ENCODE measurements at places on chromosomes 6 and 20. TPM values are rescaled to one million over a fixed set of nuclear protein-coding genes. Genes with fewer than 3 reads are reported as not detected.

- no peak for DNase-seq
- no peaks in the 10 kb centered on the region for H3K27me3 ChIP-seq
- no peaks in the 10 kb centered on the region for H3K4me1 ChIP-seq
- no peak overlapping the region for H3K27ac ChIP-seq
Measured at GRCh38 chr20:34915749-34916455, 39.5 kb downstream of the ACSS2 start.

The MYMX gene
- not detected for total RNA-seq

- DNase-seq = no peak
- H3K4me1 ChIP-seq = peaks cover 42% of the 10 kb centered on the region
- peaks cover 34% of the 10 kb centered on the region for H3K36me3 ChIP-seq
- H3K27ac ChIP-seq = peak overlapping the region; percentile 57
- H3K4me3 ChIP-seq = no peak overlapping the region
Measured at GRCh38 chr20:17635332-17636244, 46.5 kb downstream of the RRBP1 start.

- no peak for DNase-seq
- H3K4me3 ChIP-seq = no peak overlapping the region
- H3K27ac ChIP-seq = no peak overlapping the region
- no peaks in the 10 kb centered on the region for H3K4me1 ChIP-seq
- H3K36me3 ChIP-seq = no peaks in the 10 kb centered on the region
Measured at GRCh38 chr6:142339968-142340658, 38.3 kb downstream of the ADGRG6 start.

DNA sequence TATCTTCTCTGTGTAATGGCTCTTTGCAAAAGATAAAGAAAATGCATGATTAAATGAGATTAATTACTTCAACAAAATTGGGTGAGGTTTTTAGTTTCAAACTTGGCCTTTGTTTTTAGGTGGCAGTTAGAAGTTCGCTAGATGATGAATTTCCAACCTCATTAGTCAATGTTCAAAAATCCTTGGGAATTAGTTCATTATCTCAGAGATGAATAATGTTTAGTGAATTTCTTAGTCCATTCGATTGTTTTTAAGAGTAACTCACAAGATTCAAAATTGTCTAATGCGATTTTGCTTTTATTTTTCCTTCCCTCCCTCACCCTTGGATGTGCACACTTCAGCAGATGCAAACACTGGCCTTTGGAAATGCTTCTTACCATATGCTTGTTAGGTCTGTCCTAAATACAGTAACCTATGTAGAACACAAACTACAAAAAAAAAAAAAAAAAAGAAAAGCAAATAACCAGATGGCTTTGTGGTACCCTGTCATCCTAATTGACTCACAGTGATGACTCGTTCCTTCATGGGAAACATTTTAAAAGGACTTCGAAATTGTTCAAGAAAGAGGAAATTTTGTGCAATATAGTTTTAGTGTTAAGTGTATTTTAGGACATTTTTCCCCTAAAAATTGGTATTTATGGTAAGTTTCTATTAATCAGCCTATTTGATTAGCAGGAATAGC lies 66.7 kb downstream of the FAM229B start:
- no peaks in the 10 kb centered on the region for H3K36me3 ChIP-seq
- no peak overlapping the region for H3K4me3 ChIP-seq
- no peak overlapping the region for H3K27ac ChIP-seq
- no peaks in the 10 kb centered on the region for H3K27me3 ChIP-seq
- DNase-seq = no peak

DNA sequence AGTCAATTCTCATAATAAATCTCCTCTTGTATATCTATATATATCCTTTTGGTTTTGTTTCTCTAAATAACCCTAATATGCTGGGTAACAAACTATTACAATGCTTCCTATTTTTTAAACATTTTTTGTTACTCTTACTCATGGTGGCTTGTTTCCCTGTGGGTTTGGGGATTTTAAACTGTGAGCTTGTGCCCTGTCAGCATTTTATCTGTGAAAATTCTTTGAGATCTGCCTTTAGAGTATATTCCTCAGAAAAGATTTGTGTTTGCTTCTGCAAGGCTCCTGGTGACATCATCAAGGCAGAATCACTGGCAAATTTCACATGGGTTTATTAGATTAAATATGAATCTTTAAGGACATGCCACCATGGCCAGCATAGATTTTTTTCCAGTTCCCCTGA lies 273.6 kb downstream of the LRFN2 start:
- no peak overlapping the region for H3K4me3 ChIP-seq
- H3K27ac ChIP-seq = no peak overlapping the region
- no peaks in the 10 kb centered on the region for H3K27me3 ChIP-seq

DNA sequence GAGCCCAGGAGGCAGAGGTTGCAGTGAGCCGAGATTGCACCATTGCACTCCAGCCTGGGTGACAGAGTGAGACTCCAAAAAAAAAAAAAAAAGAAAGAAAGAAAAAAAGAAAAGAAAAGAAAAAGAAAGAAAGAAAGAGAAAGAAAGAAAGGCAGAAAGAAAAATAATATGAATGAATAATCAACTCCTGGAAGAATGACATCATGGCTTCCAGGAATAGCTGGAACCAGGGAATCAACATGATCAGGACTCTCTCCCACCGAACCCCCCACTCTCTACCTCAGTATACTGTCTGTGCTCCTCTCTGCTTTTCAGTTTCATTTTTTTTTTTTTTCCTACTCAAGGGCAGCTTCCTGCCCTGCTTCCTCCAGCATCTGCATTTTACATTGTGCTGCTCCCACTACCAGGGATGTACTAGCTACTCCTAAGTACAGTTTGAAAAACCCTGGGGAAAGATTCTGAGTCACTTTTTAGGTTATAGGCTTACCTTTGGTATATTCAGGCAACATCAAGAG lies 19.7 kb upstream of the MTCL3 start:
- H3K4me3 ChIP-seq = no peak overlapping the region
- no peak for DNase-seq
- peaks cover 3% of the 10 kb centered on the region for H3K4me1 ChIP-seq
- H3K27me3 ChIP-seq = no peaks in the 10 kb centered on the region
- no peaks in the 10 kb centered on the region for H3K36me3 ChIP-seq

DNA sequence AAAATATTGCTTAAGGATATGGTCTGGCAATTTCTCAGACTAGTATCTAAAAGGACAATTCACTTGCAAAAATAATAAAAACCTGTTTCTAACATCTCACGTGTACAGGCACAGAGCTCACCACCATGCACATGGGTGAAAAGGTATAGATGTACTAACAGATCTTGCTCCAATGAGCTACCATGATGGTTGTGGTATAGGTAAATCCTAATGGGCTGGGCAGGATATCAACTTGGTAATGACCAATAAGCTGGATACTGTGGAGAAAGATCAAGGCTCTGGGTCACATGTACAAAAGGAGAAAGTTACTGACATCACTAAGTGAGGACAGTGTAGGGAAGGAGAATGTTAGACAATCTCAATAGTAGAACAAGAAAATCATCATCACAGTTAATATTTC lies 111.0 kb upstream of the NUP153 start:
- peaks cover 12% of the 10 kb centered on the region for H3K36me3 ChIP-seq
- H3K4me1 ChIP-seq = no peaks in the 10 kb centered on the region
- H3K27ac ChIP-seq = no peak overlapping the region
- no peak overlapping the region for H3K4me3 ChIP-seq

DNA sequence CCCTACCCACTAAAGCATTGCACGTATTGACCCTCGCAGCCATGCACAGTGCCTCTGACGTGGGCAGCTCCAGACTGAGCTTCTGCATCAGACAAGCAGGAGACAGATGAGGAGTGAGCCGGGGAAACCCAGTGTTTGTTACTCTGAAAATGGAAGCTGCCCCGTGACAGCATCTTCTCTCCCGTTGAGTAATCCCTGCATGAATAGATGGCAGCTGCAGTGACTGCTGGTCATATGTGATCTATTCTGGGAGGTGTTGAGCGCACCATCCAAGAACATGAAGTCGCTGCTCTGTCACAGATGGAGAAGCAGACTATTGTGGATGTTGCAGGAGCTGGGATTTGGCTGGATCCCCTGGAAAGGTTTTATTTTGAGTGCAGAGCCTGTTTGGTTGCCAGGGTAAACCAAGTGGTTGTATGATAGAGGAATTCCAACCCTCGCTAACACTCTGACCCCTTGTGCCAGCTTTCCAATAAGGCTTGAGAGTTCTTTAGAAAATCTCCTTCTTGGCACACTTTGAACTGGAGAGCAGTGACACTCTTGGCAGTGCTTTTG lies 242.2 kb downstream of the NRN1 start:
- peak; percentile 38 for DNase-seq
- H3K4me1 ChIP-seq = peaks cover 32% of the 10 kb centered on the region
- H3K36me3 ChIP-seq = no peaks in the 10 kb centered on the region

DNA sequence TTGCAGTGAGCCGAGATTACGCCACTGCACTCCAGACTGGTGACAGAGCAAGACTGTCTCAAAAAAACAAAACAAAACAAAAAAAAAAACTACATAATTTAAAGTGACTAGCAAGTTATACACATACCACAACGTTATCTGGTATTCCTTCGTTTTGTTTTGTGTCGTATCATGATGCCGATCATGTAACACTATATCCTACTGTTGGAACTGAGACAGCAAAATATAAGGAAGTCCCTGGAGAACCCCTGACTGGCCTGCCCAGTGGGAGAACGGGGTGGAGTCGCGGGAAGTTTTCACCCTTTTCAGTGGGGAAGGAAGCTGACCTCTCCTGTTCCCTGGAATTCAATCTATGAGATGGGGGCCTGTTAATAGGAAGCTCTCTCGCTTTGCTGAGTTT lies 15.1 kb downstream of the SOX4 start:
- DNase-seq = no peak
- no peaks in the 10 kb centered on the region for H3K27me3 ChIP-seq
- no peak overlapping the region for H3K4me3 ChIP-seq

The HDGFL1 gene
- total RNA-seq = not detected

GRCh38 chr6:163095401-163095800 lies 319.1 kb upstream of the QKI start:
- no peaks in the 10 kb centered on the region for H3K27me3 ChIP-seq
- no peaks in the 10 kb centered on the region for H3K4me1 ChIP-seq
- no peak overlapping the region for H3K4me3 ChIP-seq
- no peak overlapping the region for H3K27ac ChIP-seq

The GSTA3 gene
- total RNA-seq = not detected

GRCh38 chr6:92888316-92888715 lies 531.0 kb downstream of the EPHA7 start:
- H3K4me1 ChIP-seq = no peaks in the 10 kb centered on the region
- no peak overlapping the region for H3K27ac ChIP-seq
- no peak for DNase-seq
- H3K36me3 ChIP-seq = no peaks in the 10 kb centered on the region
- no peak overlapping the region for H3K4me3 ChIP-seq

DNA sequence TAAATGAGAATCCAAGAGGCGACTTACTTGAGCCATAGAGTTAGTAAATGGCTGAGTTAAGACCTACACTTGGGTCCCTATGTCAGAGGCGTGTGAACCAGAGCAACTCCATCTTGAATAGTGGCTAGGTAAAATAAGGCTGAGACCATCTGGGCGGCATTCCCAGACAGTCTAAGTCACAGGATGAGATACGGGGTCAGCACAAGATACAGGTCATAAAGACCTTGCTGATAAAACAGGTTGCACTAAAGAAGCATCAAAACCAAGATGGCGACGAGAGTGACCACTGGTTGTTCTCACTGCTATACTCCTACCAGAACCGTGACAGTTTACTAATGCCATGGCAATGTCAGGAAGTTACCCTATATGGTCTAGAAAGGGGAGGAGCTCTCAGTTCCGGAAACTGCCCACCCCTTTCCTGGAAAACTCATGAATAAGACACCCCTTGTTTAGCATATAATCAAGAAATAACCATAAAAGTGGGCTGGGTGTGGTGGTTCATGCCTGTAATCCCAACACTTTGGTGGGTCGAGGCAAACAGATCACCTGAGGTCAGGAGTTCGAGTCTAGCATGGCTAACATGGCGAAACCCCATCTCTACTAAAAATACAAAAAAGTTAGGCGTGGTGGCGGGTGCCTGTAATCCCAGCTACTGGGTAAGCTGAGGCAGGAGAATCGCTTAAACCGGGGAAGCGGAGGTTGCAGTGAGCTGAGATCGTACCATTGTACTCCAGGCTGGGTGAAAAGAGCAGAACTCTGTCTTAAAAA lies 43.9 kb upstream of the EEF1A1 start:
- H3K4me1 ChIP-seq = peaks cover 3% of the 10 kb centered on the region
- H3K4me3 ChIP-seq = no peak overlapping the region
- no peak for DNase-seq
- H3K27ac ChIP-seq = no peak overlapping the region
- H3K27me3 ChIP-seq = no peaks in the 10 kb centered on the region
- no peaks in the 10 kb centered on the region for H3K36me3 ChIP-seq

- no peaks in the 10 kb centered on the region for H3K27me3 ChIP-seq
- no peak overlapping the region for H3K4me3 ChIP-seq
- H3K27ac ChIP-seq = no peak overlapping the region
Measured at GRCh38 chr6:119334535-119335264, 14.9 kb downstream of the MAN1A1 start.

DNA sequence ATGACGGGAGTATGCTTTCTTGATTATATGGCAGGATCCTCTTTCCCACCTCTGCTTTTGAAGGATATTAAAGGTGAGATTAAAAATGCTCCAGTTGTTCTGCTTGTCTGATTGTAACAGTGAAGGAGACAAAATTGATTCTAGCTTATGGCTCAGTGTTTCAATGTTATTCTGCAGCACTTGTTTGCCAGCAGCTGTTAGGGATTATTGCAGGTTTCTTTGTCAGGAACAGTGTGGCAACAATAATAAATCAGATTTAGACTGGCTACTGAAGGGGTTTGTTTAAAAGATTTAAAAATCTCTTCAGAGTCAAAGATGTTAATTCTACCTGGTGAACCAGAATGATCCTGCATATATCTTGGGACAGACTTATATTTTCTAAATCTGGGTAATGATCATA lies 126.9 kb downstream of the LAMA2 start:
- DNase-seq = no peak
- H3K4me1 ChIP-seq = no peaks in the 10 kb centered on the region
- H3K27ac ChIP-seq = no peak overlapping the region

DNA sequence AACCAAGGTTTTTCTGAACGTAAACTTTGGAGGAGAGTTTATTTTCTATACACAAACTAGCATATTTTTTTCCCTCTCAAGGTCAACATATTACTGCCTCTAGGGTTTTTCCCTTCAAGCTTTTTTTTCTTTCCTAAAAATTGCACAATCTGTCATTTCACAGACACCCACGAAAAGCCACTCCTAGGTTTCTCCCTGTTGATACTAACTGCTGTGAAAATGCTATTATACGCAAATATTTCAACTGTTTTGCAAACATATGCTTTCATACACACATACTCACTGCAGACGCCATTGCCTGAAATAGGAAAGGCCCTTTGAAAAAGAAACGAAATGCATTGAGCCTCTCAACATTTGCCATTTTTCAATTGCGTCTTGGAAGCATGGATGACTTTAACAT lies 333.0 kb downstream of the CD83 start:
- H3K4me1 ChIP-seq = peaks cover 15% of the 10 kb centered on the region
- no peak for DNase-seq
- no peak overlapping the region for H3K4me3 ChIP-seq
- no peak overlapping the region for H3K27ac ChIP-seq

DNA sequence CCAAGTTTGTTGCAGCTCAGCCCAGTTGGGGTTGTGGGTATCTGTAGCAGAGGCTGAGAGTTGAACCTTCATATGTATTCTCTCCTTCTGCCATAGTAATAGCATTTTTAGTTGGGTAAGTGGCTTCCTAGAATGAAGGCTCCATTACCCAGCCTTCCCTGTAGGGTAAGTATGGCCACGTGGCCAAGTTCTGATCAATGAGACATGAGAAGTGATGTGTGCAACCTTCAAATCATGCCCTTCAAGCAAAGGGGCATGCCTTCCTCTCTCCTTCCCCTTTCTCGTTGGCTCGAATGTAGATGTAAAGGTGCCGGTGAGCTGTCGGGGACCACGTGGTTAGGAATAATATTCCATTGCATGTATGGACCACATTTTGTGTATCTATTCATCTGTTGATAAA lies 12.7 kb upstream of the TRAF3IP2 start:
- no peaks in the 10 kb centered on the region for H3K27me3 ChIP-seq
- H3K27ac ChIP-seq = no peak overlapping the region
- H3K4me1 ChIP-seq = no peaks in the 10 kb centered on the region
- no peak for DNase-seq
- no peak overlapping the region for H3K4me3 ChIP-seq
- no peaks in the 10 kb centered on the region for H3K36me3 ChIP-seq
